ENCODE measurements at places on chromosomes 7 and 10.

DNA sequence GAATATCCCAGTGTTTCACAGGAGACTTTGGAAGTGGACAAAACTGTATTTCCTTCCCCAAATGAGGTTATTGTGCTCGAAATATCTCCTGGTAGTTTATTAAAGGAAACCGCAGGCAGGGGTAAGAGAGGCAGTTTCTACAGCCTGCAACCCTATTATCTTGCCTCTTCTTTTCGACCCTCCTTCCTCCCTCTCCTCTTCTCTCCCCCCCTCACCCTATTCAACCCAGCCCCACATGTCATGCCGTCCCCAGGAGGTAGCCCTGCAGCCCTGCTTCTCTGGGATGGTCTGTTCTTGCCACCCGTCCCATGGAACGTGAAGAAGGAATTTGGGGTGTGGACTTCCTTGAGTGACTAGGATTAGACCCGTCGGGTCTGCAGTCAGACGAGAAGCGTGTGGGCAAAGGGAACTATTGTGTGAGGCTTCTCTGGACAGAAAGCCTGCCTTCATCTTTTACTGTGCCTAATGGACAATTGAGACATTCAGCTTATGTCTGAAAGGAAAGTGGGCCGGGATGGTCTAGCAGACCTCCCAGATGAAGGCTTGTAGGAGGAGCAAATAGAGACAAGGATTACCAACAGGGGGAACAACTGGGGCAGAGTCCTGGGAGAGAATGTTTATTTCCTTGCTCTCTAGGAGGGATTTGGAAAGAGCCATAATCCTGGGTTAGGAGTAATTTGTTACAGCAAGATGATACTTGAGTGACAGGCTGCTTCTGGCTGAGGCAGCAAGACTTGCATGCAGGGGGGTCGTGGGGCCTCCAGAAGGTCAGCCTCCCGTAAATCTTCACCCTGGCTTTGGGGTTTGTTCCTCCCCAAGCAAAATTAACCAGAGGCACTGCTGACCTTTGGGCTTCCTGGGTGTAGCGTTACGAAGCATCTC is 77.8 kb downstream of the TCF7L2 start:
- no peak for DNase-seq

- DNase-seq: no peak
These were observed 268.7 kb downstream of the ZEB1 start for GRCh38 chr10:31587691-31588090.

DNA sequence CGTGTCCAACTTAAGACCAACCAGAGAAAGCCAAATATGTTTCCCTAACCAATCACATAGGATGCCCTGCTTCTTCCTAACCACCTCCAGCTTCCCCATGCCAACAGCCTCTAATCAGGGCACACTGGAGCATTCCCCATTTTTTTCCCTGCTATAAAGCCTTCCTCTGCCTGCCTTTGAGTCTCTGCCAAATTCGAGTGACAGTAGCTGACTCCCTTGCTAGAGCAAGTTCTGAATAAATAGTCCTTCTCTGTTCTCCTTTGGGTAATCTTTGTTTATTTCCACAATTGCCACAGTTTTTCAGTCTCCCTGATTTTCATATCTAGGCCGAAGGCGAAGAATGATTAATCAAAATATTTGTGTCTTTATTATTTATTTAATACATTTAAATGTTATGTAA is 96.7 kb downstream of the ANLN start:
- no peak for DNase-seq

GRCh38 chr7:94700926-94701554 is 45.1 kb upstream of the SGCE start:
- no peak for DNase-seq

DNA sequence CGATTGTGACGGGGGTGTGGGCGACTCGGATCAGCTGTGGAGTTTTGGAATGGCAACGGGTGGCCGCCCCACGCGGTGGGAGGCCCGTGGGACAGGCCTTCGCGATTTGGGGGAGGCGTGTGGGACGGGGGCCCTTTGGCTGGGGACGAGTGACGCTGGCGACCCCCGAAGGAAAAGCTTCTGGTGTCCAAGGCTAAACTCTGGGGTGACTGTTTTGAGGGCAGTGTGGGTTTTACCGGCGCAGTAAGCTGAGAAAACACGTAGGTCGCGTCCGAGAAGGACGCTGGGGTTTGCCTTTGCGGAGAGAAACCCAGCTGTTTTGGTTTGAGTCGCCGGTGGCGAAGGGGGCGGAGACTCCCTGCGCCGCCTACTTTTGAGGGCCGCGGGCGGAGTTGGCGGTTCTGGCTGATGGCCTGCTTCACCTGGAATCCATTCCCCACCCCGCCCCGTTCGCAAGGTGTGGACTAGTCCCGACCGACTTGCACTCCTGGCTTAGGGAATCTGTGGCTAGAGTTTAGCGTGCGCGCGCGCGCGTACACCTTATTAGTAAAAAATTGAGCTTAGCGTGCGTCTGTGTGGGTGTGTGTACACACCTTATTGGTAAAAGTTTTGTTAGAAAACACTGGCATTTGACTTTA is 606 bp downstream of the TAX1BP1 start:
- DNase-seq: peak; percentile 82

DNA sequence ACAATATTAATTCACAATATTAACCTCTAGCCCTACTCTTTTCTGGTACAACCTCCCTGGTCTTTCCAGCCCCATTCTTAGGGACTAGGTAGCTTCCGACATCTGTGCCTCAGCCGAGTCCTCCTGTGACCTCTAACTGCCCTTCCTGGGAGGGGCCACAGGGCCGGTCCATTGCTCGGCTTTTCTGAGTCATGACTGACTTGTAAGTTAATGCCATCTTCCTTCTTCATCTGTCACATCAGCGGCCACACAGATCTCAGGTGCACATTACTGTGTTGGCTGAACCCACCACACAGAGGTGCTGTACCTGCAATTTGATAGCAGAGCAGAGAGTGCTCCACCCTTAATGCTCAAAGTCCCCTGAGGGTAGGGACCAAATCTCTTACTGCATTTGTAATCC is 4.1 kb upstream of the CPA4 start:
- DNase-seq: no peak

GRCh38 chr10:20396205-20396604 is 500.9 kb downstream of the NEBL start:
- no peak for DNase-seq

DNA sequence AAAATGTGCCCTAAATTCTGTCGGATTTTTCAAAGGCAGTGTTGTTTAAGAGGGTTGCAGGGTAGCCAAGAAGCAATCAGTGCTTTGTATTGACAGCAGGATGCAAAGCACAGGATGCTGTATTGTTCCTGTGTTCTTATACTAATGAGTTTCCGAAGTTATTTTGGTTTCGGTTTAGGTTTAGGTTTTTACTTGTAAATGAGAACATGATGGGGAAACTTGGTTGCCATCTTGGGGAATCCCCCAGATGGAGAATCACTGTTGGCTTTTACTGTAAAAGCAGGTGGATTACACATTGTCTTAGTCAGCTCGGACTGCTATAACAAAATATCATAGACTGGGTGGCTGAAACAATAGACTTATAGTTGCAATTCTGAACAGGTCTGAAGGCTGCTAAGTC is 72.1 kb downstream of the INHBA start:
- DNase-seq: no peak

GRCh38 chr7:11931307-11931706 is 99.3 kb upstream of the THSD7A start:
- no peak for DNase-seq

DNA sequence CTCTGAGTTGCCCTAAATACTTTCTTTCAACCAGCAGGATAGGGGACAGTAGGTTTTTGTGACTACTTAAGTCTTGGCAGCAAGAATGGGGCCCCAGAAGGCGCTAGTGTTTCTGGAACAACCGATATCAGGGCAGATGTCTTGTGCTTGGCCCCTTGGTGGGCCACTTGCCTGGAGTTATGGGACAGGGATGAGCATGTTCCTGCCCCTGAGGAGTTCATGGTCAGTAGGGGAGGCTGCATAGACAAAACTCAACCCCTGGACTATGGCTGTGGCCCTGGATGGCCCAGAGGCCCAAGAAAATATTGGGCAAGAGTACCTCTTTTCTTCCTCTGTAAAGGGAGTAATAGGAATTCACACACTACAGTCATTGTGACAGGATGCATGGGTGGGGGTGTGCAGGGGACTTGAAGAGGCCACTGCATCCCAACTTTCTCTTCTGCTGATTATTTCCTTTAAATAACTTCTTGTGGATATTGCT is 57.7 kb upstream of the IGFBP3 start:
- no peak for DNase-seq

DNA sequence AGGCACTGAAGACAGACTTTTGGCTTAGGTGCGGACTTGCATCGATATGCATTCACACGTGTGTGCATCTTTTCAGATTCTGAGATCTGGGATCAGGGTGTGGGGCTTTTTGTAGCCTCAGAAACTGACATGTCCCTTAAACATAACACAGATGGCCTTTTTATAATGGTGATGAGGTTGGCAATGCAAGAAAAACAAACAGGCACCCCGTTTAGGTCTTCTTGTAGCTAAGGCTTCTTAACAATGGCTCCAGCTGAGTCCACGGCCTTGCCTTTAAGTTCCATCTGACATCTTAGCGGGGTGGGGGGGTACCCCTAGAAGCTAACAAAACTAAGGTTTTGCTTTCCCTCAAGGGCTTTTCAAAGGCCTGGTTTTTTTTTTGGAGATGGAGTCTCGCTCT is 146.3 kb downstream of the PRPF18 start:
- no peak for DNase-seq

DNA sequence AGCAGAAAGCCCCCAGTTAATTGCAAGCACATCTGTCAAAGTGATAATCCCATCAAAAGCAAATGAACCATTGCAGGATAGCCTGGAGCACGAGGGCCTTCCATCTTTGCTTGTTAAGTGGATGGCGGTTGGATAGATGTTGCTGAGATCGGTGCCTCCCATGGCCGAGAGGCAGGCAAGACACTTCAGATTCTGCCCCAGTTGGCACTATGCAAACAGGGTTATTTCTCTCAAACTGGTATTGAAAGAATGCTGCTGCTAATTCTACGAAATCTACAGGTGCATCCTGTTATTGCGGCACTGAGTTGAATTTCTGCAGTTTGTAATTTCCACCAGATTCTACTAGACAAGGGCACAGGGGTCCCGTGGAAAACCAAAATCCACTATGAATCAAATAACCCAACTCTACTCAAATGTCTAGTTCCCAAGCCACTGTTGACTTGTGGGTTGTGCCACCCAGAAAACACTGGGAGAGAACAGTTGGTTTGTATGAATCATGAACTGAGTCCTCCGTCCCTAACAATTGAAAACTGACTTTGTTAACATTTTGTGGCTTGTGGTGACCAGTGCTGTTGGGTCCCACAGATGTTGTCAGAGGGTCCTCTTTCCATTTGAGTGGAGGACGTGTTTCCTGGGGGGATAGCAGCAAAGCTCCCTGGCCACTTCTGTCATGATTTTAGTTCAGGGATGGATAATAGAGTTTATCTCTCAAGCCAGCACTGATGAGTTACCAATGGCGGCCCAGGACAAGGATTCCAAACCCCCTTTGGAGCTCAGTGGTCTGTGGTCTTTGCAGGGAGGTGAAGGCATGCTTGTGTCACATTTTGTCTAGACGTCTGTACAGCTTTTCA is 7.1 kb upstream of the IL2RA start:
- no peak for DNase-seq

DNA sequence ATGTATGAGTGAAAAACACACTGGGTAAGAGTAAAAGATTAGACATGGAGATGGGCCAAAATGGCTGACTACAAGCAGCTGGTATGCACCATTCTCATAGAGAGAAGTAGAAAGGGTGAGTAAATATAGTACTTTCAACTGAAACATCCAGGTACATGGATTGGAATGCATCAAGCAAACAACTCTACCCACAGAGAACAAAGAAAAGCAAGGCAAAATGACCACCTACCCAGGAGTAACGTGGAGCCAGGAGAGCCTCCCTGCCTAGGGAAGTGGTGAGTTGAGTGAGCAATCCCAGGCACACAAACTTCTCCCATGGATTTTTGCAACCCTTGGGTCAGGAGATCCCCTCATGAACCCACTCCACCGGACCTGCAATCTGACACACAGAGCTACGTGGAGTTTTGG is 212.8 kb downstream of the PTN start:
- DNase-seq: no peak

- no peak for DNase-seq
These were observed 30.2 kb upstream of the NUB1 start for GRCh38 chr7:151311294-151311864.

DNA sequence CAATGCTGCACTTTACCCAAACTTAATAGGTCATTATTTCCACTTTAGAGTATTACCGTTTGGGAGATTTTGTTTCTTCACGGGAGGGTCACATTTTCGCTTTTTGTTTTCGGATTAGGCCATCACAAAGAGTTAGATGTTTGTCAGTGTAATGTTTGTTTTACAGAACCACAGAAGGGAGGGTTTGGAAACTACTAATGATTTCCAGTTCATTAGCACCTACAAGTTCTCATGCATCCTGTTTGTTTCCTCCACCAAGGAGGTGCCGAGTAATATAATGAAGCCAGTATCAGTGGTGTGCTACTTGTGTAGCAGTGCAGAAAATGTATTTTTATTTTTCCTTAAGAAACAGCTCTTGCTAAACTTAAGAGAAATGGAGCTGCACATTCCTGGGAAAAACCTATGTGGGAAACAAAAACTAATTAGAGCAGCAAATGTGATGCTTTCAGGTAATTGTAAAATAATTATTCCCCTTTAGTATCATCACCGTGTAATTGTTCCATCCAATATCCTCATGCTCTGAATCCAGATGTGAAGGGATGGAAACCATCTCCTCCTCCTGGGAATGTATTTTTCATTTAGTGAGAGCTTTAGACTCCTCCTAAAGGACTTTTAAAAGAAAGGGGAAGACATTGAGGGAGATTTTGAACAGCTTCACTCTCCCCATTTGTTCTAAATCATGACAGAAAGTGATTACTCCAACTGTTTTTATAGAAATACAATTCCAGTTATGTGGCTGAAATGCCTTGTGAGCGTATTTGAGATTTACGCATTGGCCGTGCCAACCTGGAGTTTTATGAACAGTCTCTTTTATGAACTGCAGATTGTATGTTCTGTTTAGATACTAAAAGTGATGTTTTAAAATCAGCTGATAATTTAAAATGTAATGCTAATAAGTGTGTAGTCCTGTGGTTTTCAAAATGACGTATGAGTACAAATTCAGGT is 5.6 kb downstream of the CELF2 start:
- DNase-seq: no peak

GRCh38 chr7:4074407-4074806 is 607.7 kb upstream of the FOXK1 start:
- DNase-seq: no peak

DNA sequence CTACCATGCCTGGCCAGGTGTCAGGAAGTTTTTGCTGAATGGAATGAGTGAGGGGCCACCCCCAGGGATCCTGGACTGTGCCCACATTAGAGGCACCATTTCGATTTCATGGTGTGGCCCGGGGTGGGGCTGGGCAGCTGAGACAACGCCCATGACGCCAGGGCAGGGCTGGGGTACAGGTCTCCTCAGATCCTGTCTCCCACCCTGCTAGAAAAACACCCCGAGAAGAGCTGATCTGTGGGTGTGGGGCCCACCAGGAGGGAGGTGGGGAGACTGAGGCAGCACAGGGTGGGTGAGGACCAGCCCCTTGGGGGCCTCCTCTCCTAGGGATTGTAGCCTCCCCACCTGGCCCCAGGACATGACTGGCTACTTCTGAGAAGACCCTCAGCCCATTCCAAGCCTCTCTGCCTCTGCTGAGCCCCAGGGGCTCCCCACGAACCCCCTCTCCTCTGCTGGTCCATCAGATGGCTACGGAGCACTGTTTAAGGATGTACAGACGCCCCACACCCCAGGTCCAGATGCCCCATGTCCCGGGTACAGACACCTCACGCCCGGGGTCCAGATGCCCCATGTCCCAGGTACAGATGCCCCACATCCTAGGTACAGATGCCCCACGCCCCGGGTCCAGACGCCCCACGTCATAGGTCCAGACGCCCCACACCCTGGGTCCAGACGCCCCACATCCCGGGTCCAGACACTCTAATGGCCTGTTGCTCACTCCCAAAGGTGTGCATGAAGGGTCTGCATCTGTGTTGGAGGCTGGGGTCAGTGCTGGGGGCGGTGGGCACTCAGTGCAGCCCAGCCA is 99.4 kb downstream of the MICALL2 start:
- no peak for DNase-seq

Measured in stimulated activated CD8-positive, alpha-beta memory T cell treated with anti-CD3 and anti-CD28 coated beads, Interleukin-2, amount 100 ng/mL, for 48 hours (primary cell).